Dermis lymphatic vessel endothelial cell (primary cell): ENCODE measurements at places on chromosomes 13 and 19. TPM values are rescaled to one million over a fixed set of nuclear protein-coding genes. Genes with fewer than 3 reads are reported as not detected.

The LILRB4 gene
- not detected in 2 replicates for total RNA-seq

The PRSS57 gene
- not detected in 2 replicates for total RNA-seq

The ZNF585A gene
- 6.8 and 7.7 TPM in 2 replicates for total RNA-seq

The ADPRHL1 gene
- 0.34 and 0.54 TPM in 2 replicates for total RNA-seq

The IGLON5 gene
- not detected in 2 replicates for total RNA-seq

The LRFN3 gene
- total RNA-seq: 1.2 and 1.7 TPM in 2 replicates

The FOXO1 gene
- 30.1 and 30.3 TPM in 2 replicates for total RNA-seq

The SHISA2 gene
- total RNA-seq: 2.4 and 4.4 TPM in 2 replicates

The KRTDAP gene
- total RNA-seq: not detected in 2 replicates

The ZNF582 gene
- 3.8 and 3.9 TPM in 2 replicates for total RNA-seq

The URAD gene
- not detected in 2 replicates for total RNA-seq

The CYP4F11 gene
- total RNA-seq: not detected in 2 replicates

The YJEFN3 gene
- 0.09 and 0.11 TPM in 2 replicates for total RNA-seq
